ENCODE measurements at places on chromosomes 5 and 9. TPM values are rescaled to one million over a fixed set of nuclear protein-coding genes. Genes with fewer than 3 reads are reported as not detected.

DNA sequence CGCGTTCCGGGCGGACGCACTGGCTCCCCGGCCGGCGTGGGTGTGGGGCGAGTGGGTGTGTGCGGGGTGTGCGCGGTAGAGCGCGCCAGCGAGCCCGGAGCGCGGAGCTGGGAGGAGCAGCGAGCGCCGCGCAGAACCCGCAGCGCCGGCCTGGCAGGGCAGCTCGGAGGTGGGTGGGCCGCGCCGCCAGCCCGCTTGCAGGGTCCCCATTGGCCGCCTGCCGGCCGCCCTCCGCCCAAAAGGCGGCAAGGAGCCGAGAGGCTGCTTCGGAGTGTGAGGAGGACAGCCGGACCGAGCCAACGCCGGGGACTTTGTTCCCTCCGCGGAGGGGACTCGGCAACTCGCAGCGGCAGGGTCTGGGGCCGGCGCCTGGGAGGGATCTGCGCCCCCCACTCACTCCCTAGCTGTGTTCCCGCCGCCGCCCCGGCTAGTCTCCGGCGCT is at the start of gene DAPK1:
DAPK1 (plus strand) TSS at position 264 of the 442 bp plus-strand sequence. CDS start 1,211 bp downstream, outside the sequence.
- no peak for DNase-seq

DNA sequence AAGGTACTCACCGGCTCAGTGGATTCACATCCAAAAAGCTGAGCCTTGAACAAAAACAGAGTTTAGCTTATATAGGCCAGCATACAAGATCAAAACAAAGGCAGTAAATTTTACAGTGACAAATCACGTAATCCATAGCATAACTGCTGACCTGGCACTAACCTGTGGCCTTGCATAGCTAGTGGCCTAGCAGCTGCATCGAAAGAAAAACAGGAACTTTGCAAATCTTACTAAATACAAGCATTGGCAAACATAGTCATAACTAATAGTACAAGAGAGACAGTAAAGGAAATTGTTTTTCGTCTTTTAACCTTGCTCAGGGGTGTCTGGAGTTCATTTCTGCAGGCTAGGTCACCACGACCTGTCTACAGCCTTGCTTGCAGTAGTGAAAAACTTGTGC is 4.8 kb downstream of the HSDL2 start:
- no peak for DNase-seq

GRCh38 chr5:134267366-134268018 is 41.6 kb upstream of the PPP2CA start:
- DNase-seq: no peak

GRCh38 chr5:124132843-124133242 is 613.6 kb downstream of the ZNF608 start:
- no peak for DNase-seq

Gene CDH12
- not detected for total RNA-seq

DNA sequence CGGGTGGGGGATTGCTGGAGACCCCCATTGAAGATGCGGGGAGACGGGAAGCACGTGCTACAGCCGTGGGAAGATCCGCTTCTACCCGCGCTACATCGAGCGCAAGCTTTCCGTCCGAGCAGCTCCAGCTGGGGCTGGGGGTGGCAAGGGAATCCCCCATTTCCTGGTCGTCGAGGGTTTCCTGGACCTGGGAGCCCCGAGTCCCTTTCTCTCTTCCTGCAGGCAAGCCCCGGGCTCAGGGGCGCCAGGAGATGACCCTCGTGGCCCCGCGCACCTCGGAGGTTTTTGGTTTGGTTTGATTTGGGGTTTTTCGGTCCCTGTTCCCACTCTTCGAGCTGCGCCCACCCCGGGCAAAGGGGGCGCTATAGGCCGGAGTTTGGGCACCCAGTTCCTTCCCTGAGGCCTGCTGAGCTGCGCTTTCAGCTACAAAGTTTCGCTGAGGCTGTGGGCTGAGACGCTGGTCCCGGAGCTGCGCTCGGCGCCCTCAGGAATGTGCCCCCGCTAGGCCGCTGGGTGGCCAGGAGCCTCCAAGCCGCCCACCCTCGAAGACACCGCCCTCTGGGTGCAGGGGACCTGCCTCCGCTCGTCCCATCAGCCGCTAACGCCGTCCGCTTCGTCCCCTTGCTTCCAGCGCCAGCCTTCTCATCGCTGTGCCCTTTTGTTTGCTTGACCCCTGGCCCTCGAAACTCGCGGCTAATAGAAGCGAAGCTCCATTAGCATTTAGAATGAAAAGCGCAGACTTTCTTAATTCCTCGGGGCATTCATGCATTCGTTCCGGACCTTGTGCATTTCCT is 2.9 kb downstream of the NR4A3 start:
- peak; percentile 57 for DNase-seq

Gene DMGDH
- total RNA-seq: 1.2 TPM

- peak; percentile 11 for DNase-seq
These were observed 89.7 kb upstream of the CCNG1 start for GRCh38 chr5:163347671-163348070.

DNA sequence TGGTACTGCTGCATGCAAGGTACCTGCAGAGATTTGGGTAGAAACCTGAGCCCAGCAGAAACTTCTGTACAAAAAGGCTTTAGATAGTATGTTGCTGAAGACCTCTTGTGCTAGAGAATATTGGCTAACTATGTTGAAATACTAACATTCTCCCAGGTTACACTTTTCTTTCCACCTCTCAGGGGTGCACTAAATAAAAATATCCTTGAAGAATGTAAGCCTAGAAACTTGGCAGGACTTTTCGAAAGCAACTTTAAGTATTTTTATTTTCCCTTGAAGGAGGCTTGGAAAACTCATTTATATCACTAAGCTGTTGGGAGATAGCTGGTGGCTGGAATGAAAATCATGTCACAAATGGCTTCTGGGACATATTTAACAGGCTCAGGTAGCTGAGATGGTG is 50.0 kb downstream of the FBXL7 start:
- no peak for DNase-seq

DNA sequence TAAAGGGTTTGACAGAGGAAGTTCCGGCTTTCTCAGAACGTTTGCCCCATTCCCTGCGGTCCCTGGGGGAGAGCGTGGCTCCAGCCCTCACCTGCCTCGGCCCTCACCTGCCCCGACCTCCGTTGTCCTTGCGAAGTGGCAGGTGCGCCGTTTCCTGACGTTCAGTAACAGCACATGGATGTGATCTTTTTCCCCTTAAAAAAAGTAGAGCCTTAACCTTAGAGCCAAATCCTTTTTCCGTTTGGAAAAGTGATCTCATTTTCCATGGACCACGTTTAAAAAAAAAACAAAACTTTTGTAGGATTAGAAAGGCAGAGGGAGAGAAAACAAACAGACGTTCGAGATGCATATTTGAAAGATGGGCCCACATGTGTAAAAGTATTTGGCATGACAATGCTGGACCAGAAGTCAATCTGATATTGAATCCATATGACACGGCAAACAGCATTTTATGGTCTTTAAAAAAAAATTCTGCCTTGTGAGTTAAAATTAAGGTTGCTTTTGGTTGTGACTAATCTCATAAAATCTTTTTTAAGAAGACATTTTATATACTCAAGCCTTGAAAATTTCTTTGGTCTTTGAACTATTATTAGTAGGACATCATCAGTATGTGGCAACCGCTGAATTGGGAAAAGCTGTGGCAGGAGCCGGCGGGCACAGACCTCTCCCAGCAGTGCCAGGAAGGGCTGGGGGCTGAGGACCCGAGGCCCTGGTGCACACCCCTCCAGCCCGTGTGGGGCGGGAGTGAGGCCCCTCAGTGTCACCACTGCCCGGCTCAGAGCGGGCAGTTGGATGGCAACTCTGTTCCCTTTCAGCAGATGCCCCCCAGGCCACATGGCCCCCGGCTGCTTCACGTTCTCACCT is 42.5 kb upstream of the EXOC3 start:
- DNase-seq: no peak

GRCh38 chr9:17905366-17905765 is 326.5 kb downstream of the SH3GL2 start:
- DNase-seq: no peak

Gene MELK
- 1.7 TPM for total RNA-seq

Gene NR5A1
- total RNA-seq: not detected

GRCh38 chr5:111932199-111932598 is 175.2 kb upstream of the NREP start:
- DNase-seq: no peak

DNA sequence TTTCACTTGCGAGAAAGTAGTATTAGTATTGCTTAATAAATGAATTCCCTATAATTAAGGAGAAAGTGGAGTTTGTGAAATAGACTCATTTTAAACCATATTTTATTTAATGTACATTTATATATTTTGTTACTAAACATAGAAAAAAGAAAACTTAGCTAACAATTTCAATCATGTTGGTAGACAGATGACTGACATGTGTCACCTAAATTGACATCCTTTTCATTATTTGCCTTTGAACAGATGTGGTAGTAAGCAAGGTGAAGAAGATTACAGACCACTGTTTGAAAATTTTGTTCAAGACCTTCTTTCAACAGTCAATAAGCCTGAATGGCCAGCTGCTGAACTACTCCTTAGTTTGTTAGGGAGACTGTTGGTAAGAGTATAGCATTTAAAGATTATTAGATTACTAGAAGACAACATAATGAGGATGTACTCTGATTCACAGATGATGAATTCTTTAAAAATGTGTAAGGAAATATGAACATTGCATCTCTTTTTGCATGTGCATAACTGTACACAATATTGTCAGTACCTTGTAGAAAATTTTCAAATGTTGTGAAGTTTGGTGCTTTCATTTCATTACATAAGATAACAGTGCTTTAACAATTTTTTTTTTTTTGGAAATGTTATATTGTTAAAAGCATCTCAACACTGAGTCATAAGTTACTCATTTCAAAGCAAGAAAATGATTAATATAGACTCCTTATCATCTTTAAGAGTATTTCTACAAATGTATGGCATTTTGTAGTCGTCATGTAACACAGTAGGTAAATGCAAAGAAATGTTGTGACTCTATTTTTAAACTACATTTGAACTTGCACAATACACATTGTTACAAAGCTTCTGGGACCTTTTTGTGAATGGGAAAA is 139.5 kb downstream of the NIPBL start:
- no peak for DNase-seq

Gene TNFSF8
- 47.3 TPM for total RNA-seq

GRCh38 chr9:107755246-107755645 is 265.7 kb upstream of the KLF4 start:
- no peak for DNase-seq

GRCh38 chr9:131036071-131036470 is 27.1 kb downstream of the LAMC3 start:
- DNase-seq: no peak

GRCh38 chr9:100595391-100596199 is 17.7 kb downstream of the CAVIN4 start:
- no peak for DNase-seq

- DNase-seq: no peak
These were observed 17.7 kb downstream of the NINJ1 start for GRCh38 chr9:93116072-93116961.

Gene RALGDS
- total RNA-seq: 228 TPM

Gene STING1
- total RNA-seq: 295 TPM

DNA sequence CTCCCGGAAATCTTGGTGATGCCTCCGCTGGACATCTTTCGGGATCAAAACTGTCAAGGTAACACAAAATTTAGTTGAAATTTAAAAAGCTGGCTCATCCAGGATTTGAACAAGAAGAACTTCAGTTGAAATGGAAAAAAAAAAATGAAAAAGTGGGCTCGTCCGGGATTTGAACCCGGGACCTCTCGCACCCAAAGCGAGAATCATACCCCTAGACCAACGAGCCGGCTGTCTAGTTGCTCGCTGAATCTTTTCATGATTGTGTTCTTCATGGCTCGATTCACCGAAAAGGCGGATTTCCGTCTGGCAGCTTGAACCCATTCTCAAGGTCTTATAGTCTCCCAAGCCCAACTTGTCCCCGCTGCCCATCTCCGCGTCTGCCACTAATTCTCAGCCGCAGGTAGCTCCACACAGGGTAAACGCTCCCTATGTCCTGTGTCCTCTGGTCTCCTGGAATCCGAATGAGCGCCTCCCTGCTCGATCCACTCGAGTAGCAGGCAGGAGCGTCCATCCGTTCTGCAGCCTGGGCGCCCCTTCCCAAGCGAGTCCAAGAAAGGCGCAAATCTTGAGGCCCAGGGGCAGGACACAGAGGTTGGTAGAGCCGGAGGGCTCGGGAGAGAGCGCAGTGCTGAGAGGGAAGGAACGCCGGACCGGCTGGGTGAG is 16.2 kb downstream of the TRIM7 start:
- peak; percentile 86 for DNase-seq

DNA sequence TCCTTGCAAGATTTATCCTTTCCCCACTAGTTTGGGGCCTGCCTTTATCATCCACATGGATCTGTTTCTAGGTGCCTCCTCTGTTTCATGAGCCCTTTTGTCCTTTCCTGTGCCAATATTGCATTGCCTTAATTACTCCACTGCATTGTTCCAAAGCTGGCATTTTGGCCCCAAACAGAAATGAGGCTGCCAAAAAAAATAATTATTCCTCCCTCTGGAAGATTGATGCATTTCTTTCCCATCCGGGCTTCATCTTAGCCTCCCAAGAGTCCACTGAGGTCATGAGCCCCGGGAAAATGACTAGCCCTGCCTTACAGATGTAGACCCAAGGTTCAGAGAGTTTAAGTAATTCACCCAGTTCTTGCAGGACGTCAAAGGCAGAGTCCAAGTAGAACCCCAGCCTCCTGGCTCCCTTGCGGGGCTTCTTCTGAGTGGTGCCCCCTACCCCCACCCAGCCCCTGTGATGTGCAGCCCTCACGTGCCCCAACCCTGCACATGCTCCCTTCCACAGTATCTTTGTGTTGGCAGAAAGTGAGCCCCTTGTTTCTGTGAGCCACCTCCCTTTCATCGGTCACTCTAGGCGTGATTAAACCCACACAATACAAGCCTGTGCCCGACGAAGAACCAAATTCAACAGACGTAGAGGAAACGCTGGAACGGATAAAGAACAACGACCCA is 62.1 kb downstream of the TMOD1 start:
- no peak for DNase-seq
